ENCODE measurements at places on chromosomes 4 and X.

DNA sequence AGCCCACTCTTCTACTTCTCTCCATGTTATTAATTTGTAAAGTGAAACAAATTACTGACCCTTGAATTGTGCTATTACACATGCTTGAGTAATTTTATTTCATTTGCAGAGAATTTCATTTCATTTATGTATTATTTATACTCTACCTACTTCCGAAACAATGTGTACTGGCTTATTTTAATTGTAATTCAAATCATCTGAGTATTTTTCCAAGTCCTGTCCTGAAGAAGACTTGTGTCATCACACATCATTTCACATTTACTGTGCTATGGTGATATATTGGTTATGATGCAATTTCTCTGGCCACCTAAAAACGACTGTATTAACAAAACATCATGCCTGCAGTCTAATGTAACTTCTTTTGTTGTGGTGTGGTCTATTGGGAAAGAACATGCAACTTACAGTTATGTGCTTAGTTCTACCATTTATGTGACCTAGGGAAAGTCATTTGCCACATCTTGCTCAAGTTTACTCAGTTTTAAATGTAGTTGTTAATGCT lies 384.5 kb downstream of the RPA4 start:
- no peak for DNase-seq

- DNase-seq = no peak
Measured at GRCh38 chr4:35818520-35818919, 425.8 kb downstream of the ARAP2 start.

DNA sequence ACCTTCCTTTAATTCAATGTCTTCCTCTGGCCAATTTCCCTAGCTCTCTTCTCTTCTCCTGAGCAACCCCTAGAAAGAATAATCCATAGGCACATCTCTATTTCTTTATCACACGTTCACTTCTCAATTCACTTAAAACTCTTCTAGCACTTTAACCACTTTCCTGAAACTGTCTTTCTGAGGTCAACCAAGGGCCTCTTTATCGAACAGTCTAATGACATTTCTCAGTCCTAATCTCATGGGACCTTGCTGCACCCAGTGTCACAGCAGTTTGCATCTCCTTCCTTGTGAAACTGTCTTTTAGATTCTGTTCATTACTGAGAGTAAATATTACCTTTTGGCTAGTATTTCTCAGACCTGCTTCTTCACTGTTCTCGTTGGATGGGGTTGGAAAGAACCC lies 285.3 kb upstream of the RASGEF1B start:
- DNase-seq = no peak

DNA sequence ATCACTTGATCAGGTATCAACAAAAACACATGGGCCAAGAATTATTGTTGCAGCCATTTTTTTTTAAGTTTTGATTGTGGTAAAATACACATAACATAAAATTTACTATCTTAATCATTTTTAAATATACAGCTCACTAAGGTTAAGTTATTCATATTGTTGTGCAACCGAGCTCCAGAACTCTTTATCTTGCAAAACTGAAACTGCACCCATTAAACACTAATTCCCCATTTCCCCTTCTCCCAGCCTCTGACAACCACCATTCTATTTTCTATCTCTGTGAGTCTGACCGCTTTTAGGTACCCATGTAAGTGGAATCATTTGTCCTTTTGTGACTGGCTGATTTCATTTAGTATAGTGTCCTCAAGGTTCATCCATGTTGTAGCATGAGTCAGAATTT lies 126.2 kb upstream of the NDP start:
- no peak for DNase-seq

DNA sequence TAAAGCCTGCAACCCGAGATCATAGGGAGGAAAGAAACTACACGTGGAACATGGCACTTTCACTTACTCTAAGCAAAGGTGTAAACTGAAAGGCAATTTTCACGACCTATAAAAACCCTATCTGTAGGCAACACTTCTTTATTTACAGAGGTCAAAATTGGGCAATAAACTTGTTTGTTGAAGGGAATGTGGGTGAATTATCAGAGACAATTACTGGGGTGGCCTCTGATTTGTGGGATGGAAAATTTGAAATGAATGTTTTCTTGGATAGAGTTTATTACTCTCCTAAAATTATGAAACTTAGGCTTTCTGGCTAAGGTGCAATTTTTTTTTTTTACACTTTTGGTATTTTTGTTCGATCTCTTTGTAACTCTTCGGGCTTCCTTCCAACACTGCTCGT lies 734.1 kb upstream of the TENM3 start:
- no peak for DNase-seq

DNA sequence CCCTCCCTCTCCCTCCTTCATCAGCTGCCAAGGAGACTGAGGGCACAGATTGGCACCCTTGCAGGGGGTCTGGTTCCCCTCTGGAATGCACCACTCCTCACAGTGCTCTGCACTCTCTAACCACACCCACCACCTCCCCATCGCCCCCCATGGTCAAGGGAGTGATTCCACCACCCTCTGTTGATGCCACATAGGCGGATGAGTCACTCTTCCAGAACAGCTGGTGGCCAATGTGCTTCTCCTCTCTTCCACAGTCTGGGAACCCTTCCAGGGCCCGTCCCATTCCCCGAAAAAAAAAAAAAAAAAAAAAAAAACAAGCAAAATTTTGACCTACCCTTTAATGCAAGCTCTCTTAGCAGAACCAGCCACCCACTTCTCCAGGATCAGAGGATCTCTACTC lies 341.3 kb upstream of the KLF3 start:
- DNase-seq = no peak

- no peak for DNase-seq
Measured at GRCh38 chr4:57740625-57741190, 630.5 kb upstream of the IGFBP7 start.

- DNase-seq = no peak
Measured at GRCh38 chrX:24732766-24733500, 39.2 kb downstream of the POLA1 start.

- no peak for DNase-seq
Measured at GRCh38 chrX:57821703-57822387, 88.4 kb downstream of the ZXDA start.

GRCh38 chr4:72994670-72995069 lies 74.8 kb downstream of the COX18 start:
- DNase-seq = no peak

- DNase-seq = no peak
Measured at GRCh38 chr4:147528054-147528453, 47.2 kb downstream of the EDNRA start.

DNA sequence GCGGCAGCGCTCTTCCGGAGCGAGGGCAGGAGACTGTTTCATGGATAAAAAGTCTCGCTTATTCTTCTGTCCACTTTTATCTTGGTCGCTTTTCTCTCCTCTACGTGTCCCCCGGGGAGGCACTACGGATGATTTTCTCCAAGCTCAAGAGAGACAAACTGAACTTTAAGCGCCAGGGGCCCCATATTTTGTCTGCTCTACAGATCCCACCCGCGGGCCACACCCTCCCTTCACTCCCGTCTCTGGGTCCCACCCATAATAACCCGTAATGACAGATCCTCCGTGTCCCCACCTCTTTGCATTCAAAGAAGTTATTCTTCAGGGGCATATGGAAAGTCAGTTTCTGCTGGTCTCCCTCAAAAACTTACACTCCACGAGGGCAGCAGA lies at the start of gene CORIN:
Gene CORIN (minus strand): TSS at position 160 of the 387 bp plus-strand sequence. CDS start 118 bp downstream, at position 42.
- DNase-seq = no peak

GRCh38 chrX:68826113-68826980 lies 2.5 kb upstream of the EFNB1 start:
- no peak for DNase-seq

GRCh38 chr4:57157596-57158137 lies 47.5 kb upstream of the IGFBP7 start:
- DNase-seq = no peak

DNA sequence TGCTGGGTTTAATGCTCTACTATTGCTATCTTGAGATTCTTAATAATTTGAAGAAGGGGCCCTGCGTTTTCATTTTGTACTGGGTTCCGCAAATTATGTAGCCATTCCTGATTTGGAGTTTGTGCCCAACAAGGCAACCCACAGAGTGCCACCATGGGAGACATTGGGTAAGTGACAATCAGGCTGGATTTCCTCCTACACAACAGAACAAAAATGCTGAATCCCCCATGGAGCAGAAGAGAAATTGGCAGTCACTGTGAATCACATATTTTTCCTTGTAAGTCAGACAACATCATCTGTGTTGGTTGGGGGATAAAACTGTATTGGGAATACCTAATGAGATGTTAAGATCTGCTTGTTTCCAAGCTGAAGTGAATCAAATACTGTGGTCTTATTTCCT lies 80.9 kb downstream of the CNGA2 start:
- no peak for DNase-seq

- no peak for DNase-seq
Measured at GRCh38 chr4:77126809-77127208, 30.2 kb upstream of the CCNG2 start.

- no peak for DNase-seq
Measured at GRCh38 chrX:144334577-144334976, 450.7 kb downstream of the UBE2NL start.

GRCh38 chr4:38664706-38665401 lies 855 bp downstream of the KLF3 start:
- DNase-seq = peak; percentile 49

GRCh38 chrX:50115973-50116372 lies 84.8 kb downstream of the AKAP4 start:
- no peak for DNase-seq

DNA sequence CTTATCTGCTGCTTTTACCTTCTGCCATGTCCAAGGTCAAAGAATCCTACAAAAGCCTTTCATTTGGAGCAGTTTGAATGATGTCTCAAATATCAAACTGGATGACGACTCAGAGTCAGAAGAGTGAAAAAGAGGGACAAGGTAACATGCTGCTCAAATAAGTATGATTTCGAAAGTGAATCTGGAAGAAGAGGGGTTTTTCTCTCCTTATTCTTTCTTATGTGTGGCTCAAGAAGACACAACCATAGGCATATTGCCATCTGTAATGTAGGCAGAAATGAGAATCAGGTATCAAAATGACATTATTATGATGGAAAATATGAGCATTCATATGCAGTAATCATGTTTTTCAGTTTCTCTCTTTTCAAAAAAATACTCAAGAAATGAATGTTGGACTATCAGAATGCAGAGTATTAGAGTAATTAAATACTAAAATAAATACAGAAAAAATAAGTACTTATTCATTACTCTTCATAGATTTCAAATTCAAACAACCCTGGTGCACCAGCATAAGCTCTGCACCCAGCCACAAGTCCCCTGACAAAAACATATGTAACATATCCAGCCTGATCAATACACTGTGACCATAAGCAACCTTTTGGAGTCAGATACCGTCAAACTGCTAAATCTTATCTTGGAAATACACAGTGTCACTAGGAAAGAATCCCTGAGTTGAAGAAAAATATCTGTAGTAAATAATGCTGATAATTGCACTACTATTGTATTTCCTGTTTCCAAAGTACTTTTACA lies 468.6 kb downstream of the INPP4B start:
- no peak for DNase-seq

DNA sequence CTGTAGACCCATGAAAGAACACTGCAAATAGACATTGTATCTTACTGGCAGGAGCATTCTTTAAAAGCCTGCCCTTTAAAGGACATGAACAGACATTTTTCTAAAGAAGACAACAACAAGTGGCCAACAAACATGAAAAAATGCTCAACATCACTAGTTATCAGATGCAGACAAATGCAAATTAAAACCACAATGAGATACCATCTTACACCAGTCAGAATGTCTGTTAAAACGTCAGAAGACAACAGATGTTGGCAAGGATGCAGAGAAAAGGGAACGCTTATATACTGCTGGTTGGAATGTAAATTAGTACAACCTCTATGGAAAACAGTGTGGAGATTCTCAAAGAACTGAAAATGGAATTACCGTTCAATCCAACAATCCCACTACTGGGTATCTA lies 77.2 kb downstream of the ATP10D start:
- no peak for DNase-seq

GRCh38 chr4:182918791-182919302 lies 1.7 kb upstream of the DCTD start:
- no peak for DNase-seq

DNA sequence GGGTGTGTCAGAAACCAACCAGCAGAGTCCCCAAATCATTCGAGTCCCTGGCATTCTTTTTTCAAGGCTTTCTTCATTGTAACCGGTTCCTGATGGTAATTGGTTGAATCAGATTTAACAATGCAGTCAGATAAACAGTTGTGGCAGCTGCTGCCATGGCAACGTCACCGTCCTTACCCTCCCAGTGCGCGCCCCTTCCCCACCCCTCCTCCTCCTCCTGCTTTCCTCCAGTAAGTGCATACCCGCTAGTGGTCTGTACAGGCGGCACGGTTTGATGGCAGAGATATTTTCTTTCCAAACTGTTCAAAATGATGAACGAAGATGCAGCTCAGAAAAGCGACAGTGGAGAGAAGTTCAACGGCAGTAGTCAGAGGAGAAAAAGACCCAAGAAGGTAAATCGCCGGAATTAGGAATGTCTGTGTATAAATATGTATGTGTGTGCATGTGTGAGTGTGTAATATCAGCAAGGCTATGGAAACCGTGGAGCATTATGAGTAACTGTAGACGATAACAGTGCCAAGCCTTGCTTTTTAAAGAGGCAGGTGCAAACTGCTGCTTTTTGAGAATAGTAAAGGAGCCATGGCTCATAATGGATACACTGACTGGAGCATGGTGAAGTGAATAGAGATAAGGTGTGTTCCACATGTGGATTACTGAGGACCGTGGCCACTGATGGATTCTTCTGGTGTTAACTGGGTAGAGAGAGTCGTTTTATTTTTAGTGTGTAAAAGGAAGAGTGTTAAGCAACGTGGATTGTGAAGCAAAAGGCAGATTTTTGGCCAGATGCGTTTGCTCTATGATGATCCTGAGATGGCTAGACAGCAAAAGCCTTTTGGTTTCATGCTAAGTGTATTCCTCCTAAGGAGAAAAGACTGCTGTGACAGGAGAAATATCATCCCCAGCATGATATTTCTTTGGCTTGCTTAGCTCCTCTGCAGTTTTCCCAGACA lies at the start of gene ANK2:
Gene ANK2 (plus strand): TSS at position 233 of the 950 bp plus-strand sequence. CDS start 76 bp downstream, at position 309.
- no peak for DNase-seq

- DNase-seq = no peak
Measured at GRCh38 chr4:41820473-41820872, 71.9 kb upstream of the PHOX2B start.

- no peak for DNase-seq
Measured at GRCh38 chr4:53558065-53558801, 33.1 kb downstream of the LNX1 start.

- no peak for DNase-seq
Measured at GRCh38 chr4:173591760-173592159, 61.7 kb upstream of the HAND2 start.

- no peak for DNase-seq
Measured at GRCh38 chrX:30282527-30282926, 26.7 kb downstream of the NR0B1 start.

- DNase-seq = no peak
Measured at GRCh38 chrX:57329008-57329407, 42.5 kb downstream of the FAAH2 start.

GRCh38 chr4:56301181-56301996 lies 85.9 kb downstream of the AASDH start:
- peak; percentile 56 for DNase-seq
